ENCODE measurements at places on chromosomes 12 and 14. TPM values are rescaled to one million over a fixed set of nuclear protein-coding genes. Genes with fewer than 3 reads are reported as not detected.

The CLEC14A gene
- polyA plus RNA-seq: 11.4 TPM

The OR10G3 gene
- 0.07 TPM for polyA plus RNA-seq

The TPPP2 gene
- 2.7 TPM for polyA plus RNA-seq

- DNase-seq: no peak
These were observed 31.4 kb downstream of the SLC15A4 start for GRCh38 chr12:128792398-128792797.

- no peak for DNase-seq
These were observed 4.7 kb downstream of the FOS start for GRCh38 chr14:75283162-75283832.

GRCh38 chr12:130421896-130422295 lies 84.2 kb downstream of the PIWIL1 start:
- no peak for DNase-seq

DNA sequence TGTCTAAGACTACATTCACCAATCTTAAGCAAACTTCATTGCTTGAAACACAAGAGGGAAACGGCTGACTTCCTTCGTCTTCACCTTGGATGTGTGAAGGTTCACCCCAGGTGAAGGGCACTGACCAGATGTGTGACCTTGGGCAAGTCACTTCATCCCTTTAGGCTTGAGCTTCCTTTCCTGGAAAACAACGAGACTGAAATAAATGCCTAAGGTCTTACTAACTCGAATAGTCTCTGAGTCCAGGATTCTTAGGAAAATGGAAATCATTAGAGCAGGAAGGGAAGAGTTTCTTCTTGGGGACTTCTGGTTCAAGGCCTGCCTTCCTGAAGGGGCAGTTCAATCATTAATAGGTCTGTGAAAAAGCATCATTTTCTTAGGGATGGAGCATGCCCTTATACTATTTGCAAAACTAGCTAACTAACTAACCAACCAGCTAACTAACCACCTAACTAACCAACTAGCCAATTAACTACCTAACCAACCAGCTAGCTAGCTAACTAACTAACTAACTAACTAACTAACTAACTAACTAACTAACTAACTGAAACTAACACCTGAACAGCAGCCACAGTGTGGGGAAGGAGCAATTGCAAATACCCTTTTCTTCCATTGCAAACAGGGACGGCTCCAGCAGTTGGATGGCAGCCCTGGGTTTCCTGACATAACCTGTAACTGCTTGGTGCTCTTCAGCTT lies 31.5 kb upstream of the EMP1 start:
- no peak for DNase-seq

DNA sequence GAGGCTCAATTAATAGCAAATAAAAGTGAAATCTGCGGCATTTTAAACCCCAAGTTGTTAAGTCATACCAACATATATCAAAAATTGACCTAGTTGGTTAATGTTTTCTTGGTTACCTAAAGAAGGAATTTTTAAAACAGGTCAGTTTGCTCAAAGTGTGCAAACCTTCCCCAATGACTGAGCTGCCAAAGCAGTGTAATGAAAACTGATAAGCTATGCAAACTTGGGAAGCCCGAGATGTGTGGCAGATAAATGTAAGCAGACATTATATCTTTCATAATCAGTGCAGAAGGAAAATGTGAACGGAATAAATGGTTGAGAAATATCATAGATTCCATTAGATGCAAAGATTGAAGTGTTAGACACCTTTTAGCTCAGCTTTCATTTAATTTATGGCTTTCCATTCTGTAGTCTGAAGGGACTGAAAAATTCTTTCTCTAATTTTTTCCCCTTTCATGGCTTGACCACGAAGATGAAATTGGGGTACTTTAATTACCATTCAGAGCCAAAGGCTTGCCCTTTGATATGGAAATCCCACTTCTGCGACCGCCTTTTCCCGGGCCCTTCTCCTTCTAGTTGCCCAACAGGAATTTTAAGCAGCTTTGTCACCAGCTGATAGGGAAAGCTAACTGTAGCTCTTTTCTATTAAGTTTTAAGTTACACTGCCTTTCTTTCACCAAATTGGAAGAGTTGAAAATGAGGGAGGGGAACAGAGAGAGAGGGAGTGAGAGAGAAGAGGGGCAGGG lies 306.6 kb upstream of the SOX5 start:
- no peak for DNase-seq

GRCh38 chr12:105190530-105190929 lies 45.4 kb downstream of the APPL2 start:
- DNase-seq: no peak

DNA sequence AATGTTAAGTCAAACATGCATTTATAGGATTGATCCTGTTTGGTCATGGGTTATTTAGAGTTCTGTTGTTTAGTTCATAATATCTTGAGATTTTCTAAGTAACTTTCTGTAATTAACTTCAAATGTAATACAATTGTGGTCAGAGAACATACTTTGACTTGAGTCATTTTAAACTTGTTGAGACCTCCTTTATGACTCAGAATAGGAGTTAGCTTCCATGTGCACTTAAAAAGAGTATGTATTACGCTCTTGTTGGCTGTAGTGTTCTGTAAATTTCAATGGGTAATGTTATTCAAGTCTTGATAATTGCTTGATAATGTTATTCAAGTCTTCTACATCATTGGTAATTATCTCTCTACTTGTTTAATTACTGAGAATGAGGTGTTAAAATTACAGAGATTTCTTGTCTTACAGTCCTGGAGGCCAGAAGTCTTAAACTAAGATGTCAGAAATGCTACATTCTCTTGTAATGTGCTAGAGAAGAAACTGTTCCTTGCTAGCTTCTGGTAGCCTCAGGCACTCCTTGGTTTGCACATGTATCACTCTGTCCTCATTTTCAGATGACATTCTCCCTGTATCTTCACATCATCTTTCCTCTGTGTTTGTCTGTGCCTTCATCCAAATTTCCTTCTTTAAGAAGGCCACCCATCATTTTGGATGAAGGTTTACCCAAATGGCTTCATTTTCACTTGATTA lies 197.3 kb downstream of the TMTC3 start:
- no peak for DNase-seq

GRCh38 chr12:76641961-76642360 lies 82.4 kb upstream of the OSBPL8 start:
- DNase-seq: no peak

DNA sequence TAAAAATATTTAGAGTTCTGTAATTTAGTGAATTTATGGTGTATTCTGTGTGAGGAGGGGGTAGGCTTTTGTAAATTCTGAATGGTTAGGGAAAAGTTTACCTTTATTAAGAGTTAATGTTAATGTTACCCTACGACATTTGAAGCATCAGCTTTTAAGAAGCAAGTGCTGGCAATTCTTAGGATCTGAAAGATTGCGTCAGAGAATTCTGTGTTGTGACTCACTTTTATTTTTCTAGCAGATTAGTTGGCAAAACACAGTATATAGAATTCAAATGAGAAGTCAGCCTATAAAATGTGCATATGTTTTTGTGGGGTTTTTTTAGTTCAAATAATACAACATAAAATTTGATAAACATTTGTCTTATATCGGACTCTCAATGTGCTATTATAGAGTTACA lies 97.6 kb downstream of the RAD52 start:
- DNase-seq: no peak

DNA sequence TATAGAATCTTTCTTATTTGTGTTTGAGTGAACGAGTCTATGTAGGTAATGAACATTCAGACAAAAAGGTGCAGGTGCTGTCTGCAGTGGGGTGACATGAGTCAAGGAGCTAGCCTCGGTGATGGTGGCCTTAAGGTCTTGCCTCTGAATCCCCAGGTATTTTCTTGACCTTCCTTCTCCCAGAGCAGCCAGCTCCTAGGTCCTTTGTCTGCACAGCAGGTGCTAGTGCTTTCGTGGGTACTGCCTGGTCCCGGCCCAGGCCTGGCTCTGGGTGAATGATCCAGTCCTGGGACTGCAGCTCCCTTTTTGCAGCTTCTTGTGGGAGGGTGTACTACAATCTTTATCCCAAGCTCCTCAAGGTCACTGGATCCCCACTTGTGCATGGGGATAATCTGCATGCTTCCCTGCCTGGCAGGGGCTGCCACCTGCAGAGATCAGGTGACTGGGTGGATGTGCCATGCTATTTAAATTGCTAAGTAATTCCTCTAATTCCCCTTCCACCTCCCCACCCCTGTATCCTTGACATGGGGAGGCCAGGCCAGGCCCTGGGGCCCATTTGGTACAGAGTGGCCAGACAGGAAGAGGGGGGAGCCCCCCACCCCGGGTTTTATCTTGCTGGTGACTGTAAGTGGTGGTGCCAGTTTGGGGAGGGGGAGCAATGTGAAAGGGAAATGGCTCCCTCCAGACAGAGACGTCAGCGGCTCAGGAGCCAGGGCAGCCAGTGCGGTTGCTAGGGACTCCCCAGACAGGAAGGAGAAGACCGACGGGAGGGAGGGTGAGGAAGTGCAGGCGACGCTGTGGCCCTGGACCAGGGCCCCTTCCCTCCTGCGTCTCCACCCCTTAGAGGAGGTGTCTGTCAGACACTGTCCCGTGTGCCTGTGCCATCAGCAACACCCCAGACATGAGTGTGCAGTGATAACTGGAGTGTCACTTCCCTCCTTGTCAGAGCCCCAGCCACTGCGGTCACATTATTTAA lies 6.7 kb downstream of the VASH1 start:
- no peak for DNase-seq

GRCh38 chr14:45649051-45649450 lies 396.0 kb upstream of the MIS18BP1 start:
- DNase-seq: no peak

Measured in left kidney (tissue), 8 donors.